ENCODE measurements at places on chromosomes 1 and 21.

DNA sequence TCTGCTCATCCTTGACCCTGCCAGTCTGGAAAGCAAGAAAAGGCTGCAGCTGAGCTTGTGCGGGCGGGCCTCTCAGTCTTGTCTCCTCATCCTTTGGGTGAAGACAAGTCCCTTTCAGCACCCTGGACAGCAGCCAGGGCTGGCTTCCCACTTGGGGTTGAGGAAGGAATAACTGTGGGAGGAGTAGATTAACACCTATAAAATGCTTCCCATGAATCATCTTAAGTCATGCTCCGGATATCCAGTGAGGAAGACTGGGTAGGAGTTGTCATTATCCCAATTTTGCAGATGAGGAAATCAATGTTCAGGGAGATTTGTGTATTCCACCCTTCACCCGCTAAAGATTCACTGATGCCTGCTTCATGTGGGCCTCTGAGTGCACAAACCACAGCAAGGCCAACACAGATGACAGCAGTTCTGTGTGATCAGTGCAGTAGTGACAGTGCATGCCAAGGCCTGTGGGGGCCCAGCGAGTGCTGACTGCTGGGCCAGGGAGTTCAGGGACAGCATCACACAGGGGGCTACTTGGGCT, 20.1 kb upstream of the COL16A1 start:
- DNase-seq, result peak; percentile 16

GRCh38 chr1:1677718-1678580, 14.6 kb downstream of the SLC35E2B start:
- DNase-seq, result no peak

GRCh38 chr1:113278777-113279176, 111.5 kb upstream of the MAGI3 start:
- no peak for DNase-seq

GRCh38 chr1:220213382-220213983, 58.8 kb downstream of the RAB3GAP2 start:
- peak; percentile 5 for DNase-seq

- DNase-seq, result no peak
These were observed 29.2 kb downstream of the B3GALT5 start for GRCh38 chr21:39641827-39642450.

GRCh38 chr1:45442272-45442671, 48.7 kb downstream of the TESK2 start:
- no peak for DNase-seq

DNA sequence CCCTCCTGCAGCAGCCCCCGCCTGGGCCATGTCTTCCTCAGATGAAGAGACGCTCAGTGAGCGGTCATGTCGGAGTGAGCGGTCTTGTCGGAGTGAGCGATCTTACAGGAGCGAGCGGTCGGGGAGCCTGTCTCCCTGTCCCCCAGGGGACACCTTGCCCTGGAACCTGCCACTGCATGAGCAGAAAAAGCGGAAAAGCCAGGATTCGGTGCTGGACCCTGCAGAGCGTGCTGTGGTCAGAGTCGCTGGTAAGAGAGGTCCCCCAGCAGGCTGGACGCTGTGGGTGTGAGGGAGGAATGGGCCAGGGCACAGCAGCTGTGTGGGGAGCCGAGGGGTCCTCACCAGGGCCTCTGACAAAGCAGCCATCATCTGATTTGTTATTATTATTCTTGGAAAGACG, 58.0 kb downstream of the NDUFS5 start:
- no peak for DNase-seq

DNA sequence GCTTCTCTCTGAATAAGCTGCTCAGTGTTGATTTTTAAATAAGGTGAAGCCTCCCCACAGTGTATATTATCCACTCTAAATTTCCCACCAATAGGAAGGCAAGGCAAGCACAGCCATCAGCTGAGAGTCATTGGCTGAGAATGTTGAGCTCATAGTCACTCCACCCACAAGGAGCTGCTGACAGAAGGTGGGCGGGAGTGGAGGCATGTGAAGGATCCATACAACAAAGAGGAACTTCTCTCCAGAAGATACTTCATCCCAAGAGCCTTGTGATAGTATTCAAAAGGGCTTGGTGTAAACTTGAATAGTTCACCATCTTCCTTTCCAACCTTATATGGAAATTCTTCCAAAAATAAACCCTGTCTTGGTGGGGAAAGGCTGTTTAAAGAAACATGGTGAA, 42.8 kb downstream of the SAMD13 start:
- no peak for DNase-seq

DNA sequence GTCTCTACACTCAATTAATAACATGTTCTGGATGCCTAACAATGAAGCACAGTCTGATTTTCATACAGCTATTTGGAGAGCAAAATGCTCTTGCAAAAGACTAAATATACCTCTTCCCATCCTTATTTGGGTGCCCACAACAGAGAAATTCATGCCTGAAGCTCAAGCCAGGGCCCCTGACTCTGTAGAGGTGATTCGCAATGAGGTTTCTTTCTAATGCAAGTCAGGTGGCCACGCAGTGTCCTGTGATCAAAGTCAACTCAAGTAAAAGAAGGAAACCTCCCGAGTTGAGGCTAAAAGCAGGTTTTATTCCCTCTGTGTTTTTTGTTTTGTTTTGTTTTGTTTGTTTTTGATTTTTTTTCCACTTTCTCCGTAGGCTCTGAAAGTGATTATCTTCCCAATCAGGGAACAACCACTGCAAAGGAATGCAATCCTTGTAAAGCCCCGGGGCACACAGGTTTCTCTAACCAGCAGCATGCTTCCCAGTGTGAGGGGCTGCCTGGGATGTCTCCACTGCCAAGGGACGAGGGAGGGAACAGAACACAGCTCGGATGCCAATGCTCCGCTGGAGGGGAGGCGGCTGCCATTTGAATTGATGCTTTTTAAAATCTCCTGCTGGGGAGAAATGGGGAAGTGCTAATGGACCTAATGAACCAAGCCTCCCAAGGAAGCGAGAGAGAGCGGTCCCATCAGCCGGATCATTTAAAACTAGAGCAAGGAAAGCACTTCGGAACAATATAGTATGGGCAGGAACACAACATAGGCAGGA, 73.8 kb upstream of the SSX2IP start:
- DNase-seq, result no peak

- no peak for DNase-seq
These were observed 11.4 kb upstream of the SELE start for GRCh38 chr1:169745015-169745861.

GRCh38 chr1:168105846-168106245, 30.9 kb downstream of the GPR161 start:
- no peak for DNase-seq

GRCh38 chr1:21141030-21141429, 35.7 kb downstream of the EIF4G3 start:
- DNase-seq, result no peak

GRCh38 chr1:93615582-93616150, 66.0 kb downstream of the BCAR3 start:
- no peak for DNase-seq

DNA sequence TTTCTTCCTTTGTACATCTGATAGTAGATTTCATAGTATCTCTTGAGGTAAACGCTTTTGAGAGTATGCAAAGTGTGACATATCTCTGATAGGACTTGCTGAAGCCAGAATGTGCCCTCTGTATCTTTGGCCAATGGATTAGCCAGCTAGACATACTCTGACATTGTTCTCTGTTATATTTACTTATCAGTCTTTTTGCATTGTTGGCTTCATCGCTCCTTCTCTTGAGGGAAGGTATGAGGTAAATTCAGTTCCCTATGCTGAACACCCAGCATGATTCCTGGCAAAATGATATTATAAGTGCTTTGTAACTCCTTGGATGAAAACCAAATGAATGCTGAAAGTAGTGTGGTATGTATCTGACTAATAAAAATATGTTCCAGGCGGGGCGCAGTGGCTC, 163.2 kb upstream of the CACYBP start:
- no peak for DNase-seq

GRCh38 chr1:41325801-41326200, 35.4 kb upstream of the FOXO6 start:
- no peak for DNase-seq

DNA sequence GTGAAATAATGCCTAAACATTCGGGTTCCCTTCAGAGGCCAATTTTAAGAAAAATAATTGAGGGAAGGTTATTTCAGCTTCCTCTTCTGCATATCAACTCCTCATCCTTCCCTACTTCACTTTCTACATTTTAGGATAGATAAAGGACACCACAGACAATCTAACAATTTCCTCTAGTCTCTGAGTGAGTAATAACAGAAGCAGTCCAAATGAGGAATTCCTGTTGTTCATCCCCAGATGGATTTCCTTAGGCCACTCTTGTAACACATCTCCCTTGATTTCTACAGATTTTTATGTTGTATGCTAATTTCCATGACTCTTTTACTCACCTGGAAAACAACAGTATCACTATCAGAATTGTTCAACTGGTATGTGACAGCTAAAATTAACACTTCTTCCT, 87.7 kb upstream of the LYPLAL1 start:
- DNase-seq, result no peak

DNA sequence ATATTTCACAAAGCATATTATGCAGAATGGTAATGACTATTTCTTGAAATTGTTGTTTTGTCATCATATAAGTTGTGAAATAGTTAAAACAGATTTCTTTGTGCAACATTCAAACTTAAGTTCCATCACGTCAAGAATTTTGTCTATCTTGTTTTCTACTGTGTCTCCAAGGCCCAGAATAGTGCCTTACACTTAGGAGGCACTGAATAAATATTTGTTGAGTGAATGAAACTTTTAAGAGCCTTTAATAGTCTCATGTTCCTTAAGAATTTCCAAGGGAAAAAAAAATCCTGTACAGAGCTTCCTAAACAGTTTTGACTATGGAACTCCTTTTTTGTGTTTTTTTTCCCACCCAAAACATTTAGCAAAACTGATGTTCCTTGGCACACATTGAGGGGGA, 50.8 kb upstream of the TNFSF18 start:
- DNase-seq, result no peak

DNA sequence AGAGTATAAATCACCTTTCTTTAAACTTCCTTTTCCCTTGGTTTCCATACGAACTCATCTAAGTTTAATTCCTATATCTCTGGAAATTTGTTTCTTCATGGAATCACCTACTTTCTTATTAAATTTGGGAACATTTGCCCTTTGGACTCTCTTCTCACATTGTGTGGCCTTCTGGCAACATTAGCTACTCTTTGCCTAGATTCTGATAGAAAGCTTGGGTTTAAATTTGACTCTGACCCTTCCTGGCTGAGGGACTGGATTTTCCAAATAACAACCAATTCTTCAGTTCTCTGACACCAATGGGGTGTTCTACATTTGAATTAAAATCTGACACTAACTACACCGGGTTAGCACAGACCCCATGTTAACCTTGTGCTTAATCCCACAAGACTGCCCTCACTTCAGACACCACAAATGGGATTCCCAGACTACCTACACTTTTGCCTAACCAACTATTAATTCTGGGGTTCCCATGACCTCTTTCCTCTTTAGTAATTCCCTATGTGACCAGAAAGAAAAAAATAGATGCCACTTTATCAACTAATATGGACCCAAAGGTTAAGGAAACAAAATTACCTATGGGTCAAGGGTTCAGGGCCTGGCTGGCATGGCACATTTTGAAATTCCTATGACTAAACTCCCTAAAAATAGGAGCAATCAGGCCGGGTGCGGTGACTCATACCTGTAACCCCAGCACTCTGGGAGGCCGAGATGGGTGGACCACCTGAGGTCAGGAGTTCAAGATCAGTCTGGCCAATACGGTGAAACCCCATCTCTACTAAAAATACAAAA, 9.7 kb upstream of the THEM4 start:
- no peak for DNase-seq

DNA sequence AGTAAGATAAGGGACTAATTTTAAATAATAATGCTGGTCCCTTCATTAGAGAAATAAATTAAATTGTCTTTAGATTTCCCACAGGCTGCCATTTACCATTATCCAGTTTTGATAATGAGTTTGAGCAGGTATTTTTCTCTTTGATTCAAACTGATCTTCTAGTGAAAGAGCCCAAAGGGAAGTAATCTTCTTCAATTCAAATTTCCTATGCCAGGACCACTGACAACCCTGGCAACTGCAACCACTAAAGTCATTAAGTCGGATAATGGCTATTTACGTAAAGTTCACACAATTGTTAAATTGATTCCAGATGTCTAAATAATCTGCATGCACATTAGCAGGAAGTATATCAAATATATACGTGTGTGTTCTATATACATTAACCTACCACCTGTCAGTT, 399.3 kb downstream of the PTPRC start:
- DNase-seq, result no peak

DNA sequence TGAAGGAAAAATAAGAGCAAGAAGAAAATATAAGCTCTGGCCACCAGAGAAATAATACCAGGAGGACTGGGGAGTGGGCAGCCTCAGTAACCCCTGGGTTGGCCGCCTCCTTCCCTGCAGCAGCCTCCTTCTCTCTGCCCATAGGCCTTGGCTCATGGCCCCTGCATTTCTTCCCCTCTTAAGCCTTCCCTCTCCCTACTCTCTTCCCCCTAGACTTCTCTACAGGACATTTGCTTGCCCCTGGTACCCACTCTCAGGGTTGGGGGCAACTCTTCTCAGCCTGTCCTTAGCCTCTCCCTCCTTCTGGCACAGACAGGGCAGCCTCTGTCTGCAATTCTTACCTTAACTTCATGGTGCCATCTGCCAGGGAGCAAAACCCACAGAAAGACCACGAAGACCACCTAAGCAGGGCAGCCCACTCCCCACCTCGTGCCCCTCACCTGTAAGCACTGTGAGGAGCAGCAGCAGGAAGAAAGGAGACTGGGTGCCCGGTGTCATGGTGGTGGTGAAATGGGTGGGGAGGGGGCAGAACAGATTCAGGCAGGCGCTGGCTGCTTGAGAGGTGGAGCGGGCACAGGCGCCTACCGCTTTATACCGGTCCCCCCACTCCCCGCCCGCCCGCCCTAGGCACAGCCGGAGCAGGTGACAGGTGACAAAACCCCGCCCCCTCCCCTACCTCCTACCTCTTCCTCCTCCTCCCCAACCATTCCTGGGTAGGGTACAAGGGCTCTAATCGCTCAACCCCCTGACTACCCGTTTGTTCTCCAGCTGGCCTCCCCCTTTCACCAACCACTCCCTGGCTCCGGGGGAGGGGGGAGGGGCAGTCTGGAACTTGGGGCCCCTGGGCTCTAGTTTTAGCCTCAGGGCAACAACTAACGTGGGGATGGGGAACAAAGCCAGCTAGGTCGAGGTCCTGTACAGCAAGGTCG, 15.1 kb downstream of the THBS3 start:
- peak; percentile 33 for DNase-seq

DNA sequence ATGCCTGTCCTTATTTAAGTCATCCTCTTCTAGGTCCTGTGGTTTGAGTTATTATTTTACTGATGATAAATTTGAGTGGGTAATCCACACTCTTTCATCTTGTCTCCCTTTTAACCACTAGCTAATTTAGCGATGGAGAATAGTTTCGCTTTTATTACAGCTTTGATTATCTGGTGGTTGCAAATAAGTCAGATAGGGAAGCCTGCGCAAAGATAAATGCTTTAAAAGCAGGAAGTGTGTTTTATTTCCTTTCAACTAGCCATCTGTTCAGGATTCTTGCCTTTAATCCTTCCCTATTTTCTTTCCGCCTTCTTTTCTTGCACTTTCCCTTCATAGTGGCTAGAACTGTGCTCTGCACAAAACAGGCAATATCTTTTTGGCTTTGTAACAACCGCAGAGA, 129.0 kb downstream of the TGFB2 start:
- DNase-seq, result no peak
